Stimulated activated CD4-positive, alpha-beta T cell treated with anti-CD3 and anti-CD28 coated beads, TNF-alpha, amount 100 ng/mL, for 4 hours (primary cell): ENCODE measurements at places on chromosomes 1 and 21.

GRCh38 chr1:33350611-33351280, 29.8 kb upstream of the A3GALT2 start:
- DNase-seq, result no peak

DNA sequence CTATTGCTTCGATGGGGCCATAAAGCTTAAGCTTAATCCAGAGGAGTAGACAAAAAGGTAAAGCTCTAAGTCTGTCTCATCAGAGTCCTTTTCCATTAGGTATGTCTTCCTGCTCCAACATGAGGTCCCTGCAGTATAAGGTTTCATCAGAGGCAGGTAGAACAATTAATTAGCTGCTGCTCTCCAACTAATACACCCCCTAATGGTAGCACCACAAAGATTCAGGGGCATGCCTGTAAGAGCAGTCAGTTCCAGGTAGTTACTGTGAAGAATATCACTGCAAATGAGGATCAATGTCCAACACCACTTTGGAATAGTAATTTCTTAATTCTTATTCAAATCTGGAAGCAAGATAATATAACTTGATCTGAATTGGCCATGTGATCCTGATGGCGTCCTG, 160.3 kb upstream of the ESRRG start:
- DNase-seq, result no peak

DNA sequence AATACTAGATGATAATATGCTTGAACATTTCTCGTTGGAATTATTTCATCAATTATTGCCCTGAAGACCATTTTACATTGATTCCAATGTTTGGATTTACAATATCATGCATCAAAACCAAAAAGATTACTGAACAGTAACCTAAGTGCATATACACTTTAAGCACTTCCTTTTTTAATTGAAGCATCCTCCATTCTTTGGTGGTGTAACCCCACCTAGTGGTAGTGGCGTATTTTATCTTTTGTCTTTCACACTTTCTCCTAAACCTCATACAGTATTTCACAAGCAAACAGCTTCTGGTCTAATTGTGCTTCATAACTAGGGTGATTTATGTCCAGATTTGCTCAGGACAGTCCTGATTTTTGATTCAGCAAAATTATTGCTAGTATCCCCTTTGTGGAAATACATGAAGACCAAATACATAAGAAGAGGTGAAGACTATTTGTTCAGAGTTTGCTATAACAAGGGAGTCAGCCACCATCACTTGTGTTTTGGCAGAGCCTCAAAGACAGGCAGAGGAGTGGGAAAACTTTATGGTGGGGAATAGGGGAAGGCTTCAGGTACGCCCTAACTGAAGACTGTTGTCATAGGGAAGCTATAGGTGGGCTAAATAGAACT, 3.4 kb upstream of the NVL start:
- DNase-seq, result no peak

DNA sequence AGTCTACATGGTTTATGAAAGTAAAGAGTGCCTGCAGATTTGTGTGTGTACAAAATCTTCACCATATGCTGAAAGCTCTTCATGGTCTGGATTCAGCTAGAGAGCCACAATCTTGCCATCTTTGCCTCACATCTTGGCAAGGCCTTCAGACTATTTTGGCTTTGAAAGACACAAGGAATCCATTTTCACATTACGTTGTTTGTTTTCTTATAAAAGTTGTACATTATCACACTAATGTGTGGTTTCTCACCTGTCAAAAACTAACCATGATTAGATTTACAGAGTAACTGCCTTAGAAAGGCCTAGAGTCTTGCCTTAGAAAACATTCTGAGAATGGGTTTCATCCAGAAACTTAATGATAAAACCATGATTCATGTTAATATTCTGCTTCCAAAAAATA, 494.6 kb downstream of the NEGR1 start:
- DNase-seq, result no peak

DNA sequence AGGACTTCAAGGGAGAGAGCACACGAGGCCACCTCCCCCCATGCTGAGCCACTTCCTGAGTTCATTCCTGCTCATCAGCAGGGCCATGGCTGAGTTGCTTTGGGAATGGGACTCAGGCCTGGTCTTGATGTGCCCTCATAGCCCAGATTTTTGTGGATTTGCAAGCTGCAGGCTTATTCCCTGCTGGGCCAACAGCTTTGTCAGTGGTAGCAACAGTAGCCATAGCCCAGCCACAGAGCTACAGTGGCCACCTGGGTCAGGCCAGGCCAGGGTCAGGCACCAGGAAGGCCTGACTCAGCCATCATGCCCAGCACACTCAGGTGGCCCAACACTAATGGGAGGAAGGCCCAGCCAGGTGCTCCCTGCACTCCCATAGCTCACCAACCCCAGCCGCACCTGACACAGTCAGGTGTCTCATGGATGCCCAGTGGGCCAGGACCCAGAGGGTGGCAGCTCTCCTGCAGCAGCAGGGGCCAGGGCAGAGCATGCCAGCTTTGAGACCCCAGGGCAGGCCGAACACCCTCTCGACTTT, 33.5 kb downstream of the EPHA2 start:
- DNase-seq, result no peak

DNA sequence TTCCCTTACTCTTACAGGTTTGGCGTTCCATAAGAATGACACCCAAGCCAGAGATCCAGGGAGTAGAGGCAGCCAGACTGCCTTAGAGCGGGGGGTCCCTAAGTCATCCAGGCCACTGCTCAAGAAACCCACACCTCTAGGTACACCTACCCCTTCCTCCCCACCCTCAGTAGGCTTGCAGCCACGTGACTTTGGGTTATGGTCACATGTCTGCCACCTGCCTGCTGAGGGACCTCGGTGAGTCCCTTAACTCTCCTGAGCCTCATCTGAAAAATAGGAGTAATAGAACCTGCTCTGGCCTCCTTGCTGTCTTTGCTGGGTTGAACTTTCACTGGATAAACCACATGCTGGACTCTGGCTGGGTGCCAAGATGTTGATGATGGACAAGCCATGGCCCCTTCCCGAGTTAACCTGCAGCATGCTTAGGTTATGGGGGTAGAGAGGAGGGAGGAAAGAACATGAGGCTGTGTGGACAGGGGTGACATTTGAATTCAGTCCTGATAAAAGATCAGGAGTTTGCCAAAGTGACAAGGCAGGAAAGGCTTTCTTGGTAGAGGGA, 4.5 kb downstream of the RPS6KA1 start:
- no peak for DNase-seq

GRCh38 chr1:221241157-221241556, 361.9 kb downstream of the HLX start:
- no peak for DNase-seq

DNA sequence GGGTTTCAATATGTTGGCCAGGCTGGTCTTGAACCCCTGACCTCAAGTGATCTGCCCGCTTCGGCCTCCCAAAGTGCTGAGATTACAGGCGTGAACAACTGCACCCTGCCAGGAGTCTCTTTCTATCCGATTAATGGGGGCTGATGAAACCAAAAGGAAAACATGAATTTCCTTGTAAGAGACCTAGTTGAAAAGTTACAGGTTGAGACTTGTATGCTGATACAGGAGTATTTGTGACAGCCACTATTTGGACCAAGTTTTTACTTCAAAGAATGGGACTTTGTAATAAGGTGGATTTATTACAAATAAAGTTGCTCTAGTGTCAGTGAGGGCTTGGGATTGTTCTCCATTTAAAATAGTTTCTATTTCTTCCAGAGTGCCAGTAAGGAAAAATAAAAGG, 43.6 kb upstream of the TMEM61 start:
- no peak for DNase-seq

DNA sequence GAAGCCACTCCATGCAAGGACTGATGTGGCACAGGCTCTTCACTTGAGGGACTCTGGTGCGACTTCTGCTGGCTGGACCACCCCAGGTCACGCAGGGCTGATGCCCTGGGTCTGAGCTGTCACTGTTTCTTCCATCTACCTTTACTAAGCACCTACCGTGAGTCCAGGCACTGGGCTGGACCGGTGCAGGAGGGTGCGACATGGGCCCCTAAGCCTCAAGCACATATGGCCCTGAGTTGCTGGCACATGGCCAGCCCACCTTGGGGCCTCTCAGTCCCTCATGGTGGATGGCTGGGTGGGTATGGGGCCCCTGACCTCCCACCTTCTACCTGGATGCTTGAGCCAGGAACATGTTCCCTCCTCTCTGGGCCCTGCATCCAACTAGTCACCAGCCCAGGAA, 76.0 kb downstream of the DMRTB1 start:
- DNase-seq, result no peak

GRCh38 chr1:76147917-76148316, 73.4 kb downstream of the ST6GALNAC3 start:
- DNase-seq, result no peak

- DNase-seq, result no peak
Observed at GRCh38 chr1:198641501-198641900, 2.7 kb downstream of the PTPRC start.

DNA sequence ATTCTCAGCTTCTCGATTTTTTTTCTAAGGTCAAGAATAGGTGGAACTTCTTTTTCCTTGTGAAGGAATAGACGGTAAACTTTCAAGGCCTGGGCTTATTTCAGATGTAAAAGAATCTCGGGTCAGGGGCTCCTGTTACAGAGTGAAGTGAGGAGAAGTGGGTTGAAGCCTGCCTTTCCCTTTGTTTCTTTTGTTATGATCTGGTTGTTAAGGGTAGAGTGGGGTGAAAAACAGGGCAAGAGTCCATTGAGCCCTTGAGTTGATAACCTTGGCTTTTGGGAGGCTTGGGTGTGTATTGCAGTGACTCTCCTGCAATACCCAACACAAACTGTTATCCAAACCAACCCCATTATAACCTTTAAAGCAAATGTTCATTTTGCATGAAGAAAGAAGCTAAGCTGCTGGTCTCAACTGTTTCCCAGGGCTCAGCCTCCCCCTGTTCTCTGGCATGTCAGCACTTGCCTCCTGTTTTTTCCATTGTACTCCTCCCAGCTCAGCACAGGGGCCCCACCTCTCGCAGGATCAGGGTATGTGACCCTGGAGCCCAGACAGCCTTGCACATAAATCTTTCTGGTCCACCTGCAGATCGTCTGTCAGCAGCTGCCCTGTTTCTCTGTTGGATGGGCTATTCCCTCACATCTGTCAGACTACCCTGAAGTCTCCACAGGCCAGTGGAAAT, 102.4 kb downstream of the CACHD1 start:
- DNase-seq, result no peak

- no peak for DNase-seq
Observed at GRCh38 chr1:78269591-78269990, 221.2 kb upstream of the PTGFR start.

DNA sequence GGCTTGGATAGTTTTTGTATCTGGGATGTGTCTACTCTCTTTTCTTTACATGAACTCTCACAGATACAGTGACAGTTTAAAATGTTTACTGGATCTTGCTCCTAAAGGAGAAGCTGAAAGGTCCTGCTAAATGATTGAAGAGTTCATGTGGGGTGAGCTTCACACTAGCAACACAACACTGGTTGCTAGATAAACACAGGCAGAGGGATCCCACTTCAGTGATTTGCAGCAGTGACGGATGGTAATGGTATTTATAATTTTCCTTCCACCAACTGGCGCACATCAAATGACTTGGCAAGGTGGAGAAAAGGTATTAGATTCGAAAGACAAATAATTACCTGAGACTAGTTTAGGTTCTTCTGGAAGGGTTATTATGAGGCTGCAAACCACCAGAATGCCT, 270.2 kb downstream of the TBX15 start:
- no peak for DNase-seq

- no peak for DNase-seq
Observed at GRCh38 chr1:8477166-8477982, 159.5 kb downstream of the SLC45A1 start.

- DNase-seq, result no peak
Observed at GRCh38 chr1:169326261-169326955, 41.2 kb downstream of the NME7 start.

GRCh38 chr1:224420106-224420505, 14.5 kb downstream of the WDR26 start:
- no peak for DNase-seq

- DNase-seq, result no peak
Observed at GRCh38 chr1:171310661-171311087, 3.3 kb upstream of the FMO4 start.

DNA sequence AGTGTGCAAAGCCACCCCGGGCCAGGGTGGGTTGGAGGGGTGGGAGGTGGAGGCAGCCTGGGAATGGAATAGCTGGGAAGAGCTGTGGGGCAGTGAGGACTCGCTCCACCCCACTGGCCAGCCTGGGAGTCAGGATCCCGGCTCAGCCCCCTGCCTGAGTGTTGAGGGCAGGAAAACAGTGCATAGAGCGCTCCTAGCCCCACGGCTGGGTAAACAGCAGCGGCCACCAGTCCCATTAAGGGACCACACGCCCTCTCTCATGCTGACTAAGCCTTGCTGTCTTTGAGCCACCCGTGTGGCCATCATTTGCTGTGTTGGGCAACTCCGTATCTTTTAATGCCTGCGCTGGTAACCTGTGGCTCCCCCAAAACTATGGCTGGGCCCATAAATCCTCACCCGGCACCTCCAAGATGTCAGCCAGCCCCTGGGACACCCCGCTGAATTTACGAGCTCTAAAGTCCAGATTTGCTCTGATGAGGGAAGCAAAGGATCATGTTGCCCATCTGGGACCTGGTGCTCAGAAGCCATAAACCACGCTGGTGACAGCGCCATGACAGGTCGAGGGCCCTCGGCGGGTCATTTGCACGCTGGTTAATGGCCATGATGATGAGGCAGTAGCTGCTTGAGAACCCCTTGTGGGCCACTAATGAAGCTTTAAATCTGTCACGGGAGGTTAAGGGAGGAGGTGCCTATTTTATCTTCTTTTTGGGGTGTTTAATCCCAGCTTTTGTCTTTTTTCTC, 34.9 kb downstream of the SYF2 start:
- no peak for DNase-seq

- DNase-seq, result no peak
Observed at GRCh38 chr1:9732123-9732971, 80.8 kb downstream of the PIK3CD start.

- no peak for DNase-seq
Observed at GRCh38 chr1:219581344-219581743, 31.6 kb downstream of the ZC3H11B start.

GRCh38 chr21:22855581-22855980, 1857.4 kb downstream of the NCAM2 start:
- DNase-seq, result no peak

GRCh38 chr1:233143241-233143640, 152.3 kb downstream of the PCNX2 start:
- DNase-seq, result no peak

GRCh38 chr1:184620469-184620868, 134.2 kb downstream of the EDEM3 start:
- DNase-seq, result no peak

GRCh38 chr1:202288177-202288576, 53.6 kb downstream of the UBE2T start:
- no peak for DNase-seq

GRCh38 chr21:42374457-42374856, 8.1 kb upstream of the TFF1 start:
- no peak for DNase-seq

DNA sequence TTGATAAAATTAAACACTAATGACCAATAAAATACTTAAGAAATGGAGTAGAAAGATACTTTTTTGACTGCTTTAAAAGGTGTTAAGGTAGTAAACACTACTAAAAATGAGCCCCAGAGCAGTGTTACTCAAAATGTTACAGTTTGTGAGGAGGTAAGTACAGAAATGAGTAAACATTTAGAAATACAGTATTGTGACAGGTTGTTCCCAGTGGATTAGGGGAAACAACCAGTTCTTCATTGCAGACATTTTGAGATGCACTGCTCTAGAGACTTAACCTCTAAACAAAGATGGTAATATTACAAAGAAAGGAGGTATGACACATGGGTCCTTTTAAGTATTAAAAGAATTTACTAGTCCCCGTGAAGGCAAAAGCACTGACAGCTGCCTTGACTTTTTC, 12.7 kb downstream of the DHX9 start:
- no peak for DNase-seq

- no peak for DNase-seq
Observed at GRCh38 chr21:29801122-29801521, 138.7 kb downstream of the GRIK1 start.
